Stimulated activated CD4-positive, alpha-beta T cell treated with anti-CD3 and anti-CD28 coated beads, Interleukin-4, amount 100 ng/mL, for 48 hours (primary cell): ENCODE measurements at places on chromosomes 1 and 21.

DNA sequence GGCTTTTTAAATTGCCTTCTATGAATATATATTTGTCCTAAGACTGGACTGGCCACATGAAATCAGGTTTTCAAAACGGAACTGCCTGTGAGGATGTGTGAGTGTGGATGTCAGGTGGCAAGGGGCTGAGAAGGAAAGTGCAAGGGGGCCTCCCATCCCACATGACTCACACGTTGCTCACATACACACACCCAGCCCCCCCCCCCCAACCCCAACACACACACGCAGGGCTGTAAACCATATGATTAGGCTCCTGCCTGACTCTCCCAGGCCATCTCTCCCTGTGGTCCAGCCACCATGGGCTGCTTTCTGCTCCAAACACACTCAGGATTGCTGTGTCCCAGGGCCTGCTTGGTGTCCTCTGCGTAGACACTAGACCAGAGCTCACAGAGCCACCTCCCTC is 22.4 kb downstream of the DEGS1 start:
- no peak for DNase-seq

DNA sequence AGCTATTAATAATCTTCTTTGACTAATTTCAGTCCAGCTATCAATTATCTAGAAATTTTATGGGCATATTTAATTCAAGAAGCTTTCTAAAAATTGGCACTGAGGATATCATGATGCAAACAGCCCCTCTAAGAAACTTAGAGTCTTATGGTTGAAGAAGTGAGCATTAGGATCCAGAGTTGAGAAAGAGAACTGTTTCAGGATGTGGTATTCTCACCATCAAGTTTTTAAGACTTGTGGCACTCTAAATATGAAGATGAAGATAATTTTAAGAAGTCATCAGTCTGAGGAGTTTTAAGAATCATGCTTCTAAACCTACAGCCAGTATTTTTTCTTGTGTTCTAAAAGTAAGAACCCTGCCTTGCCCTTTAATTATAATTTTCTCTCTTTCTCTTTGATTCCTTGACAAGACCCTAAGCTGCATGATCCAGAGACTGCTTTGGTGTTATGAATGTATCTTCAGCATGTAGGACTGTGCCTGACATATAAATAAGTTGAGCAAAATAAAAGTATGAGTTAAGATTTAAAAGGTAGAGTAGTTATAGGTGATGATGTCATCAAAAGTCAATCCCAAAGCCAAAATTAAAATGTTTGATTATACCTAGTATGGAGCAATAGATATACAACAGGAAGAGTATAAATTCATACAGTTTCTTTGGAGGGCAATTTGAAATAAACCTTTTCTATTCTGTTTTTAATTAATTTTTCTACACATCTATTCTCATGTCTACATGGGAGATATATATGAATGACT is 39.1 kb downstream of the RPS6KC1 start:
- DNase-seq: no peak

DNA sequence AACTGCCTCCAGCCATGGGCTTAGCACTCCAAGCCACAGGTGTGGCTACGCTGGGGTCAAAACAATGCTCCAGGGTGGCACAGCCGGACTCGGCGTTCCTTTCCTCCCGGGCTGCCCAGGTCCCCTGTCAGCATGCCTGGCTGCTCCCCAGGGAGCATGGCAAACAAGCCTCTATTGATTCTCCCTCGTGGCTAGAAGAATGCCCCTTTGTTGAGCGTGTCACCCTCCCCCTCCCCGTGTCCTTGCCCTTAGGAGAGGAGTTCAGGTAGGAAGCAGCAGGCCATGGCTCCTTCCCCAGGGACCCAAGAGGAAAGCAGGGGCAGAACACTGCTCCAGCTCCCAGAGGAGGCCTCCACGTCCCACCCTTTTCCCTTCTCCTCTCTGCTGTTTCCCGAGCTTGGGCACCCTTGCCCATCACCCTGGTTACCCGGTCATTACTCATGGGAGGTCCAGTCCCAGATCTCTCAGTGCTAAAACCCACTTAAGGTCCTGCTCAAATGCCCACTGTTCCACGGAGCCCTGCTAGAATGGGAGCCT is 57.4 kb upstream of the CITED4 start:
- no peak for DNase-seq

DNA sequence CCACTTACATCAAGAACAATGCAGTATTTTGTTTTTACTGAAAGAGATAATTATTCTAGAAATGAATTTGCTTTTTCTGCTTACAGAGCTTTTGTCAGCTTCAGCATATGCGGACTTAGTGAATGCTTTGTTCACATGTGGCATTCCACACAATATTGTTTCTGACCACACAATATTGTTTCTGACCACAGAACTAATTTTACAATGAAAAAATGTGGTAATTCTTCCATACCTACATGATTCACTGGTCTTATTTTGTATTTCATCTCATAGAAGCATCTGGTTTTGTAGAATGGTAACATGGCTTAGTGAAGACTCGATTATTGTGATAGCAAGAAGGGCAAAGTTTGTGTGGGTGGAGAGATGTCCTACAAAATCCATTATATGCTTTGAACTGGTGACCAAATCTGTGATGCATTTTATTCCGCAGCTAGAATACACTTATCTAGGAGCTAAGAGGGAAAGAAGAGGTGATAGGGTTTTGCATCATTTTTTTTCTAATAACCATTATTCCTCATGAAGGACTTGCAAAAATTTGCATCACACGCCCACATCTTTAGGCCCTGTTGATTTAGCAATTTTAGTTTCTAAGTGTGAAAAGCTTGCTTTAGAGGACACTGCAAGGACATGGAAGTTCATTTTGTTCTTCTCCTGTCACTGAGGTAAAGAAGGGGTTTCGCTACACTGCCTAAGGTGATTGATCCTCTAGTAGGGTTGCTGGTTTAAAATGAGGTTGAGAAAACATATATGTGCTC is 75.3 kb downstream of the HLX start:
- no peak for DNase-seq

- no peak for DNase-seq
Observed at GRCh38 chr1:15882665-15883064, 35.2 kb downstream of the SPEN start.

DNA sequence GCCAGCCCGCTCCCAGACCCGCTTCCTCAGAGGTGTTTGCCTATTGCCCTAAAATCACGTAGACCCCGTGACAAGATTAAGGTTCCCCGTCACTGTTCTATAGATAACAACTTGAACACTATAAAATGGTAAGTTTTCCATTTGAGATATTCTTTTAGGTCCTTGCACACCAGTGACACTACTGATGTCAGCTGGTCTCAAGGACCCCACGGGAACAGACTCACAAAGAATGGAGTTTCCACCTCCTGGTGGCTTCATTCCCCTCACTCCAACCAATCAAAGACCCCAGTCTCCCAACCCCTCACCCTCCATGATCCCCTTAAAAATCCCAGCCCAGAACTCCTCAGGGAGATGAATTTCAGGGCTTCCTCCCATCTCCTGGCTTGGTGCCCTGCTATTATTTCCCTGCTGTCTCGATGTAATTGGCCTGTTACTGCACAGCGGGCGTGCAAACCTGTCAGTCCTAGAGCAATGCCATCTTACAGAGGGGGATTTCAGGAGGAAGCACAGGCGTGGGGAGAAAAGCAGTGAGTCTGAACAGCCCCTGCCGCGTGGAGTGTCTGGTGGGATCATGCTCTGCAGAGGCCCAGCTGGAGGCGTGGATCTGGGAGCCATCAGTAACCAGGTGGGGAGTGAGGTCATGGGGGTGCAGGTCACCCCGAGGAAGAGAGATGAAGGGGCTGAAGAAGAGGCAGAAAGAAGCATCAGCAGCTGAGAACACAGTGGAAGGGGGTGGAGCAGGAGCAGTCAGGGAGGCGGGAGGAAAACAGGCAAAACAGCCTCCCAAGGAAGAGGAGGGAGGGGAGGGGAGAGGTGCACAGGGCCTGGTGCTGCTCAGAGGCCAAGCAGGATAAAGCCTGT is 35.1 kb upstream of the LBR start:
- DNase-seq: no peak

- DNase-seq: no peak
Observed at GRCh38 chr1:11784256-11784992, 21.3 kb downstream of the MTHFR start.

DNA sequence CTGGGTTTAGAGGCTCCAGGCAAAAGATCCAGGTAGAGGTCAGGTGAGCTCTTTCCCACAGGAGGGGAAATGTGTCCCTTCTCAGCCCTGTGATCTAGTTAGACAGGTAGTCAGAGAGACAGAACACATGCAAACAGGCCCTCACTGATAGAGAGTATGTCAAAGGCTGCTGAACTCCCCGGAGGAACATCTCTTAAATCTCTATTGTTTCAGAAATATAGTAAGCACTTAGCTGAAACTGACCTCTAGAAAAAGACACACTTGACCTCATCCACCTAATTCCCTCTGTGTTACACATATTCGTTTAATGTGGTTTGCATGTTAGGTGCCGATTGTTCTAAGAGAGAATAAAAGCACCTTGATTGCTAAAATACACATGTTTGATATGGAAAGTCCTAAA is 23.3 kb downstream of the SUSD4 start:
- DNase-seq: no peak

DNA sequence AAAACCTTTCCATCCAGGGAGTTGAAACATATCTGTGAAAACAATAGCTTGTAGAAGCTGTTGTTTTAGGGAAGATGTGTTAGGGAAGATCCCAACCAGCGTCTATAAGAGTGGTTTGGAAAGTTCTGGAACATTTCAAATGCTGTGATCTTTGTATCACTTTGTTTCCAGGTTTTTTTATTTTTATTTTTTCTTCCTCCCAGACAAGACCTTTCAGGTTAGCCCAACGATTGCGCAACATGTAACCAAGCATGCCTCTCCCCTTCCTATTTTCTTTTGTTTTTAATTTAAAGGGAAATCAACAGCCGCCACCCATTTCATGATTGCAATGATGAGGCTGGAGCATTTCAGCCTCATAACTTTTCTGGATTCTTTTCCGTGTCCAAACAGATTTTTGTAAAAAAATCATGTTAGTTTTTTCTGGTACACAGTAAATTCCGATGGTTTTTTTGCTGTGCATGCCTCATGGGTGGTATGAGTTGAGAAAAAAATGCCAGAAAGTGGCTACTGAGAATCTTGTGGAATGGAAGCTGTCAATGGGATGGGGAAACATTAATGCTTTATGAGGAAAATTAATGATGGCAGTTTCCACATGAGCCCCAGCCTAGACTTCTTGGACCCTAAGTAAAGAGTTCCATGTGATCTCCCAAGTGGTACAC is 109.3 kb downstream of the RUNX1 start:
- no peak for DNase-seq

GRCh38 chr1:37035014-37035691 is 838 bp upstream of the GRIK3 start:
- no peak for DNase-seq

GRCh38 chr1:2441746-2442145 is 29.4 kb upstream of the PEX10 start:
- DNase-seq: no peak

- DNase-seq: peak; percentile 77
Observed at GRCh38 chr21:36429947-36430546, 44.9 kb downstream of the CHAF1B start.

GRCh38 chr1:59827055-59827643 is 12.4 kb downstream of the HOOK1 start:
- DNase-seq: no peak

DNA sequence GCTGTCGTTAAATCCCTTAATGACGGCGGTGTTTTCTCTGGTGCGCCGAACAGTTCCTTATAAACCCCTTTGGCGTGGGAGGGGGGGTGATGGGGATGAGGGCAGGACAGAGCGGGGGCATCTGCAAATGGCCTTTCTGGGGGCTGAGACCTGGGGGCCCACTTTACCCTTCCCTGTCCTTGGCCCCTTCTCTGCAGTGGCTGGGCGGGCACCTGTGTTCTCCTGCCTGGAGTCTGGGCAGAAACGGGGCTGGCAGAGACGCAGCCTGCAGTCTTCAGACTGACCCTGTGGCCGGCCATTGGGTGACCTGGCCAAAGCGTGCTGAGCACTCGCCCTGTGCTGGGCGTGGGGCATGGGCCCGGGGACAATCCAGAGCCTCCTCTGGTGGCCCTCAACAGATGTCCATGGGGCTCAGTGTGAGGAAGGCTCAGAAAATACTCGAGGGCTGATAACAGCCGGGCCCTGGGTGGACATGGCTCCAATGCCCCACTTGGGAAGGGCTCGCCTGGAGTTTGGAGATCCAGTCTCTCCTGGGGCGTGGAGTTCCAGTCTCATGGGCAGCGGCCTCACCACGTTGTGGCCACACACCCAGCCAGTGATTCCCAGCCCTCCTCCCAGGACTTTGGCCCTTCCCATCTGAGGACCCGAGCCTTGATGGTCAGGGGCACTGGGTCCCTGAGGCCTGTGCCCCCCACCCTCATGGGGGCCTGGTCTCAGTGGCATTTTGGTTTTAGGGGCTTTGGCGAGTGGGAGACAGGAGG is 50.8 kb upstream of the ACTRT2 start:
- DNase-seq: no peak

GRCh38 chr1:106325600-106325999 is 730.9 kb upstream of the PRMT6 start:
- DNase-seq: no peak

GRCh38 chr1:152112101-152112884 is 3.0 kb downstream of the TCHH start:
- DNase-seq: no peak

DNA sequence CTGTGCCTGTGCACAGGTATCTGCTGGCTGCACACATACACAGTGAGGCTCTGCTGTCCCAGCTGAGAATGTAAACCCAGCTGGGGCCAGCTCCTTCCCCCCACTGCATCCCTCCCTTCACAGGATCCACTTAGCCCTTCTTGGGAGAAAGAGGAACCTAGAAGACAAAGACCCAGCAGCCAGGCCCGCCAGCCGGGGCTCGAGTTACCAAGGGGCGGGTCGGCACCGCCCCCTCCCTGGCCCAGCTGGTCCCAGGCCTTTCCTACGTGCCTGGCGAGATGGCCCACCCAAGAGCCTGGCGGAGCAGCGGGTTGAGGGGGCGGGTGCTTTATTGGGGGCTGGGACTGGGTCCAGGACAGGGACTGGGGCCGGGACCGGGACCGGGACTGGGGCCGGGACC is 2.1 kb downstream of the SH3BGRL3 start:
- no peak for DNase-seq

DNA sequence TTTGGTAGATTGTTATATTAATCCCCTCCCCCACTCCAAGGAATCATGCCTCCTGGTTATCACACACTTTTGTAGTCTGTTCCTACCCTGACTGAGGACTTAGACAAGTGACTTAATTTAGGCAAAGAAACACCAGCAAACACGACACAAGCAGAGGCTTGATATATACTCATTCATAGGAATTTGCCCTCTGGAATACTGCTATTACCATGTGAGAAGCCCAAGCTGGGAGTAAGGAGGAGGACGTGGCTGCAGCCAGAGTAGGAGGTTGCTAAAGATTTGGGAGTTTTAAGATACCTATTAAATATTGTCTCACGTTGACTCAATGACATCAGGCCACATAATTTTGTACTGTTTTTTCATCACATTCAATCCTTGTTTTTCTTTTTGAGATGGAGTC is 100.2 kb downstream of the LRRC53 start:
- no peak for DNase-seq

DNA sequence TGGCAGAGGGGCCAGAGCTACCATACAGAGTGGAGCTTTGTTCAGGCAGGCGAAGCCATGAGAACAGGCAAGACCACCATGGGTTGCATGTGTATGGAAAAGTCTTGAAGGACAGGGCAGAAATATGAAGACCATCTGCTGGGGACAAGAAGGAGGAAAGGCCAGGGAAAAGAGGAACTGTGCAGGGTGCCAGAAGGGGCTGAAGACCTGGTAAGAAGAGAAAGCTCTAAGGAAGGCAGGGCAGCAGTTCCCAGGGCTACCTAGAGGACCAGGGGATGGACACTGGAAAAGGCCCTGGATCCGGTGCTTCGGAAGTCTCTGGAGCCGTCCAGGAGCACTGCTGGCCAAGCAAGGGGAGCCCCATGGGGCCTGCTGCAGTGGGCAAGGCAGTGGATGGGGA is 43.4 kb downstream of the PKP1 start:
- DNase-seq: no peak
